HT-29 (cell line): ENCODE measurements at places on chromosomes 2 and 18. TPM values are rescaled to one million over a fixed set of nuclear protein-coding genes. Genes with fewer than 3 reads are reported as not detected.

GRCh38 chr18:55420665-55421307 lies 167.2 kb downstream of the TCF4 start:
- no peak for DNase-seq

The MSGN1 gene
- not detected in 2 replicates for total RNA-seq

DNA sequence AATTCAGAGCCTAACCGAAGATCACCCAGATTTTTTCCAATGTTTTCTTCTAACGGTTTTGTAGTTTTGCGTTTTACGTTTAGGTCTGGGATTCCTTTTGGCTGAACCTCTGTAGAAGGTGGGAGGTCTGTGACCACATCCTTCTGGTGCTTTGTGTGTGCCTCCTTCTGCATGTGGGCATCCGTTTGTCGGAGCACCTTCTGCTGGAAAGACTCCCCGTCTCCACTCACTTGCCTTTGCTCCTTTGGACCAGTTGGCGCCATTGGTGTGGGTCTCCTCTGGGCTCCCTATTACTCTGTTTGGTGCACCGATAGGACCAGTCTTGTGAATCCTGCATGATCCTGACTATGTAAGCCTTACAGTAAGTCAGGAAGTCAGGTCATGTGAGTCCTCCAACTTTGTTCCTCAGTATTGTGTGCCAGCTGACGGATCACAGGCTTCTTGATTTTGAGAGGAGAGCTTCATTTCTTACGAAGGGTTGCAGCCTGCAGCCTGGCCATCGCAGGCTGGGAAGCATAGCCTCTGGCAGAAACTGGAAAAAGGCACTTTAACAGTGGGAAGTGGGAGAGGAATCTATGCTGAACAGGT lies 13.6 kb downstream of the AQP12A start:
- DNase-seq, result no peak

DNA sequence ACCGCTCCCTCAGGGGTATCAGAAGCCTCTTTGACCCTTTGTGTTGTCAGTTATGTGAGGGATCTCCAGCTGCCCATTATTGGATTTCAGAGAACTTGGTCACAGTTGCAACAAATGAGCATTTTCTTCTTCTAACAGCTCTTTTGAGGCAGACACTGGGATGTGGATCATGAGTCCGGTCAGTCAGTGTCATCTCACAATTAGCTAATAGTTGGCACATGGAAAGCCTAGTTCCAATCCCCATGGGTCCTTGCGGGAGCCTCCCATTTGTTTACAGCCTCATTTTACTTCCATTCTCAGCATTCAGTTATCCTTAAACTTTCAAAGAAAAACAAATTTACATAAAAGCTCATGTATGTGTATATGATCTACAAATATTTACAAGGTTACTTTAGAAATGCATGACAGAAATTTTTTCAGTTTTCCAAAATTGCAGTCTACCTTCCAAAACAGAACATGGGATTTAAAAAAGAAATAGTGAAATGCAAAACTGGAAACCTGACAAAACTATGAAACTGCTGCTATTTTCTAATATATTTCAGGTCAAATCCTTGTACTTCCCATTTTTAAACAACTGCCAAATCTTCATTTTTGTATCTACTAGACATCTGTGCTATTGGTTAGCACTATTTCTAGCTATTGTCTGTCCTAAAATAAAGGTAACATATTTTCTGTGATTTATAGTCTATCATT lies 547.1 kb upstream of the ZEB2 start:
- DNase-seq, result no peak

The ST8SIA5 gene
- total RNA-seq, result not detected in 2 replicates

GRCh38 chr2:135890835-135891234 lies 14.6 kb upstream of the MCM6 start:
- DNase-seq, result no peak

DNA sequence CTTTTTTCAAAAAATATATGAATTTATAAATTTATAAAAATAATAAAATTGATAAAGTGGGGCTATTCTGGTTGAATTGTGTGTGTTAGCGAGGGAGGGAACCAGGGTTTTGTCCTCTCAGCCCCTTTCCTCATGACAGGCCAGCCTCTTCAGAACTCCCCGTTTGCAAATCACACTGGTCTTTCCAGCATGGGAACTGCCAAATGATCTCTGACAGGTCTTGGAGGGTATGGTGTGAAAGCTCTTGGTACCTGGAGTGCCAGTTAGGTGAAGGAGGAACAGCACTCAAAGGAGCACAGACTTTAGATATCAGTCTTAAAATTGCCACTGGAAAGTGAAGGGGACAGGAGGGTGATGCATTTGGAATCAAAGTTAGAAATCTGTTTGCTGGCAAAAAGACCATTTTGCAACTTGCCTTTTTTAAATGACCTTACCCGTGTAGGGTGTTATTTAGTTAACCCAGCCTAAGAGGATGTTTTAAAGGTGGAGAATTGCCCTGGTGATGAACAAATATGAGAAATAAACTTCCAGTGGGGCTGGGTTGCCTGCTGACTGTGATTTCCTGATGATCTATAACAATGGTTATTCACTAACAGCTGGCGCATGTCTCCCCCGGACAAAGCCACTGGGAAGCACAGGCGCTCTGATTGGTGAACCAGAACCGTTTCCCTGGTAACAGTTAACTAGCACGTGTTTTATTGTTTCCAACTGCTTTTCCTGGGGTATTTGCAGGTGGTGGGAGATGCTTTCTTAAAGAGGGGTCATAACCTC lies 85.3 kb upstream of the EFEMP1 start:
- no peak for DNase-seq

GRCh38 chr2:140869925-140870324 lies 1260.9 kb downstream of the LRP1B start:
- DNase-seq, result no peak

DNA sequence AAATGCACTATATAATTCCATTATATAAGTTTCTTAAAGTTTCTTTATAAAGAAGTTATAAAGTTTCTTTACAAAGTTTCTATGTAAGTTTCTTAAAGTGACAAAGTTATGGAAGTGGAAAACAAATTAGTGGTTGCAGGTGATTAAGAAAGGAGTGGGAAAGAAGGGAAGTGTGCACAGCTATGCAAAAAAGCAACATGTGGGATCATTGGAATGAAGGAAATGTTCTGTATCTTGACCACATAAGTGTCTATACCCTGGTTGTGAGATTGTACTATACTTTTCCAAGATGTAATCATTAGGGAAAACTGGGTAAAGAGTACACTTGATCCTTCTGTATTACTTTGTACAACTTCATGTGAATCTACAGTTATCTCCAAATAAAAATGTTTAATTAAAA lies 1541.1 kb downstream of the LRP1B start:
- DNase-seq, result no peak

DNA sequence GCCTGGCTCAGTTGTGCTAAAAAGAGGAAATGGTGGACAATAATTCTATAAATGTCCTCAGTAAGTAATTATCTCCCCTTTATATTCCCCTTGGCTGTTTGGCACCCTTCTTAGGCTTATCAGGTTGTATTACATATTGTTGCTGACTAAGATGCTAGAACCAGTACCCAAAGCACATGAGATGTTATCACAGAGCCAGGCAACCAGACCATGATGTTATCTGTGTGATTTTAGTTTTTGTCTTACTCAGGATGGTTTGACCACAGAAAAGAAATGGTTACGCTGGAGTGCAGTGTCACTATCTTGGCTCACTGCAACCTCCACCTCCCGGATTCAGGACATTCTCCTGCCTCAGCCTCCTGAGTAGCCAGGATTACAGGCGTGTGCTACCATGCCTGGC lies 15.2 kb downstream of the R3HDM1 start:
- no peak for DNase-seq

DNA sequence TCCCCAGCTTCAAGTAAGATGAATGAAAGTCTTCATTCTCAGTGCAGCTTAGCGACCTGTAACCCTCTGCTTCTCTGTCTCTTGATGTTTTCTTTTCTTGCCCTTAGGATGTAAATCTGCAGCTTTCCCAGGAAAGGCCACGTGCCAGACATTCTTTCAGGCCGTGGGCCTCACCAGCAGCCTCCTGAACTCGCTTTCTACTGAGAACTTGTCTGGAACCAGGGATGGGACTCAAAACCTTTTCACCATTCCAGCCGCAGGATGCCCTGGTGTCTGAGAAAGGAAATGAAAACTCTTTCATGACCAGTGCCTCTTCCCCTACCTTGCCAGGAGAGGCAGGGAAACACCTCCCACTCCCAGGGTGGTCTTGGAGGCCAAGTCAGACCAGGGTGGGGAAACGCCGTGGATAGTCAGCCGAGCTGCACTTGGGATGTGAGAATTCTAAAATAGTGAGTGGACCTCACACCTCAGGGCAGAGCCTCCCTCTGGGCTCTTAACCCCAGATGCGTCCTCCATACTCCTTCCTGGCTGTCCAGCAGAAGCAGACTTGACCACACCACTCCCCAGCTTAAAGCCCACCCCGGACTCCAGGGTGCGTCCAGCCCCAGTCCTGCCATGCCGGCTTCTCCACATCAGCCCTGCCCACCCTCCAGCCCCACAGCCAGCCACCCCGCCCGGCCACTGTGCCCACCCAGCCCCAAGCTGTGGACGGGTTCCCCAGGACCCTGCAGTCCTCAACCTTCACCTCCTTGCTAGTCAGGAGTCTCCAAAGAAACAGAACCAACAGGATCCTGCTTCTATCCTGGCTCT lies 115.5 kb downstream of the TWIST2 start:
- DNase-seq, result no peak

GRCh38 chr2:199019898-199020507 lies 437.7 kb downstream of the SATB2 start:
- DNase-seq, result peak; percentile 30

The TMEFF2 gene
- not detected in 2 replicates for total RNA-seq

- no peak for DNase-seq
These were observed 532.8 kb downstream of the FBXO15 start for GRCh38 chr18:73614812-73615211.

DNA sequence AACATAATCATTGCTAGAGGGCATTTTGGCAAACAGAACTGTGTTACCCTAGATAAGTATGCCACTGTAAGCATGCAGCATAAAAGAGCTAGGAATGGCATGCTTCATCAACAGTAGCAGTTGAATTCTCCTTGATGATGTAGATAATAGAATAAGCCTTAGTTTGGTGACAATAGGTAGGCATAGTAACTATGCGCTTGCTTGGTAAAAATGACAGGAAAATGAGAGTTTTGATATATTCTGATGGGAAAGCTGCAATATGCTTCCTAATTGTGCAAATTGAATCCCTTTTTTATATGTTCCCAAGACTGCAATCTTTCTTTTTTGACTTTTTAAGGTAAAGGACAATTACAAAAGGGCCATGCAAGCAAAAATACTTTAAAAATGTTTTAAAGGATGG lies 930.9 kb upstream of the FAM98A start:
- no peak for DNase-seq

GRCh38 chr2:242052421-242052820 lies 182.9 kb downstream of the RTP5 start:
- DNase-seq, result no peak

The GKN1 gene
- total RNA-seq, result not detected in 2 replicates

- DNase-seq, result no peak
These were observed 98.4 kb upstream of the PAPOLG start for GRCh38 chr2:60657673-60658072.

DNA sequence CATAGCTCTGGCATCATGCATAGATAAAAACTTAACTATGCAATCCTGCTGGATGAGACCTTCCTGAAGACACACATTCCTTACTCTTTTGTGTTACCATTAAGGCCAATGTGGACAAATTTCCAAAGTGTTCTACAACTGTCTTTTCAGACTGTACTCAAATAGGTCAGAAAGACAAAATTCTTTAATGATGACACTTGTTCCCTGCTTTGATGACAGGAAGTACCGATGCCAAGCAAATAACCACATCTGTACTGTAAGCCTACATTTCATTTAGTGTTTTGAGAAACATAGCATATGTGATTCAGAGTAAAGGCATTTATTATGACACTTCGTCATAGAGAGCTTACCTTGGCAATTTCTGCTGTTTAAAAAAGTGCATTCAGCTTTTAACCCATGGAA lies 55.0 kb downstream of the PMAIP1 start:
- no peak for DNase-seq

The ALPI gene
- not detected in 2 replicates for total RNA-seq

The MTLN gene
- 106 and 130 TPM in 2 replicates for total RNA-seq

DNA sequence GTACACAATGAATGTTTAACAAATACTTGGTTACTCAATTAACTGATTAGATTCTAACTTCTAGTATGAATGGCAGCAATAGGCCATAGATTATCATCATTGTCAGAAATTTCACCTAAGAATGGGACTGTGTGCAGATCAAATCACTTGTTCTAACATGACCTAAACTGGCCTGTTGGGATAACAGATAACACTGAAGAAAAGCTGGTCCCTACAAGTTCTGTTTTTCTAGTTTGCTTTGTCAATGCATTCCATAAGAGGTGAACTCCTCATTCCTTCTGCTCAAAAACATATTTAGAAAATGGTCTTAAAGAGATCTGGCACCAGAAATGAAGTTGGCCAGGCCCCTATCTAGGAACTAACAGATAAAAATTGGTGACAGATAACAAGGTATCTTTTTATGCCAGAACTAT lies 175.4 kb downstream of the THADA start:
- DNase-seq, result no peak

DNA sequence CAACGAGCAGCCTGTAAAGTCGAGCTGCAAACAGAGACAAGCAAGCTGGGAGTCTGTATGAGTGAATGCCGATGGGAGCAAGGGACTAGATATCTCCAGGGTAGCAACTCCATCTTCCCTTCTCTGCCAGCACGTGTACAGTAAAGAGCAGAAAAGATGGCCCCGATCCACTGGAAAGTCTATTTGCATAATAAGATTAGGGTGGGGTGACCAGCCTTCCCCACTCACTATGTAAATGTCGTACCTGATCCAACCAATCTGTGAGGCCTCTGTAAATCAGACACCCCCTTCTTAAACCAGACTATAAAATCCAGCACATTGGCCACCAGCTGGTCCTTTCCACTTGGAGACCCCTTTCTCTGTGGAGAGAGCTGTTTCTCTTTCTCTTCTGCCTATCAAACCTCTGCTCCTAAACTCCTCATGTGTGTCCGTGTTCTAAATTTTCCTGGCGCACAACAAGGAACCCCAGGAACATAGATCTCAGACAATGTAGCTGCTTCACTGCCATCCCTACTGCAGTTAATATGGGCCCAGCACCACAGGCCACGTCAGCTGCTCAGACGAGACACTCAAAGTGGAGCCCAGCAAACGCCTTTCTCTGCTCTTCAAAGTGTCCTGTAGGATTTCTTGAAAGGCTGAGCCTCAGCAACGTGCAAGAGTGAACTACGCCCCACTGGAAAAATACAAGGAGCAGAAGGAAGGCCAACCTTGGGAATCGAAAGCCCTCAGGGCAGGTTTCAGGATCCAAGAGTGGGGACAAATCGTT lies 26.1 kb downstream of the DIPK1C start:
- DNase-seq, result no peak

The MRPS9 gene
- 24.8 and 25.4 TPM in 2 replicates for total RNA-seq

GRCh38 chr2:133346654-133347053 lies 221.6 kb downstream of the NCKAP5 start:
- DNase-seq, result no peak

The DAW1 gene
- not detected in 2 replicates for total RNA-seq
